SK-N-MC (cell line): ENCODE measurements at places on chromosomes 7 and 10.

GRCh38 chr7:151248346-151249033, at the start of gene SMARCD3:
TSS of gene SMARCD3 (minus strand) at chr7:151248694. CDS start at chr7:151248562, 132 bp downstream.
- DNase-seq: no peak

- no peak for DNase-seq
These were observed 33.4 kb downstream of the OGDH start for GRCh38 chr7:44639671-44640321.

DNA sequence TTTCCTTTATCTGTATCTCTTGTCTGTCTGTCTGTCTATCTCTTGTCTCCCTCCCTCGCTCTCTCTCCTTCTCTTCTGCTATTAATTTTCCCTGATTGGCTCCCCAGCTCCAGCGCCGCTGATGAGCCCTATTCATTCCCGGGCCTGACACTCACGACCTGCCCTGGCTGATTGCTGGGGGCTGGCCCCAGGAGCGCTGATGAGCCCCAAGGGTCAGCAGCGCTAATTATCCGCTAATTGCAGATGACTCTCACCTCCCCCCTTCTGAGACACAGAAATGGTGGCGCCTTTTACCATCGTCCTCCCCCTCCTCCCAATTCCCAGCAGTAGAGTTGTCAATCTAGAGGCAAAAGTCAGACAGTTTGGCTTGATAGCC, 1.3 kb upstream of the GBX1 start:
- DNase-seq: no peak

- no peak for DNase-seq
These were observed 128.7 kb upstream of the JCAD start for GRCh38 chr10:30188101-30188500.

GRCh38 chr7:105637755-105638154, 56.5 kb upstream of the EFCAB10 start:
- DNase-seq: no peak

DNA sequence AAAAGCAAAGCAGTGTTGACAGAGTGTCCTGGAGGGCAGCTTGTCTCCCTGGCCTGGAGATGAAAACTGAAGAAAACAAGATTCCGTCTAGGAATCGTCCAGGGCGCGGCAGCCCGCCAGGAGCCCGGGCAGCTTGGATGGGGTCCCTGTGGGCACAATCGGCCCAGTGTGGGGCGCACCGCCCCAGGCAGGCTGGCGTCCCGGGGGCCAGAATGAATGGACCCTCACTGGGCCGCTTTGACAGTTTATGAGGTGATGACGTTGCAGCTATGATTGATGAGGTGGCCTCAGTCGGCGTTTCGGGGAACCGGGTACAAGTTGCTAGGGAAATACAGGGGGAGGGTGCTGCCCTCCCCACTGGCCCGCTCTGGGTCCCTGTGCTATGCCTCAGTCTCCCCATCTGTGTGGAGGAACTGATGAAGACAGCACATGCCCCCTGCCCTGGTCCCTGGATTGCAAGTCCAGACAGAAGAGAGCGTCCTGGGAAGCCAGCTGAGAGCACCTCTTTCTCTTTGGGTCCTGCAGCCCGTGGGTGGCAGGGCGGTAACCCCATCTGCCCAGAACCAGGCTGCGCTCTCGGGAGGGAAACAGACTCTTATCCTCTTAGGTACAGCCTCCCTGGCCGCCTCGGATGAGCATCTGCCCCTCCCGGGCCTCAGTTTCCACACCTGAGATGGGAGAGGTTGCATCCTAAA, 131.3 kb downstream of the LHPP start:
- DNase-seq: no peak

DNA sequence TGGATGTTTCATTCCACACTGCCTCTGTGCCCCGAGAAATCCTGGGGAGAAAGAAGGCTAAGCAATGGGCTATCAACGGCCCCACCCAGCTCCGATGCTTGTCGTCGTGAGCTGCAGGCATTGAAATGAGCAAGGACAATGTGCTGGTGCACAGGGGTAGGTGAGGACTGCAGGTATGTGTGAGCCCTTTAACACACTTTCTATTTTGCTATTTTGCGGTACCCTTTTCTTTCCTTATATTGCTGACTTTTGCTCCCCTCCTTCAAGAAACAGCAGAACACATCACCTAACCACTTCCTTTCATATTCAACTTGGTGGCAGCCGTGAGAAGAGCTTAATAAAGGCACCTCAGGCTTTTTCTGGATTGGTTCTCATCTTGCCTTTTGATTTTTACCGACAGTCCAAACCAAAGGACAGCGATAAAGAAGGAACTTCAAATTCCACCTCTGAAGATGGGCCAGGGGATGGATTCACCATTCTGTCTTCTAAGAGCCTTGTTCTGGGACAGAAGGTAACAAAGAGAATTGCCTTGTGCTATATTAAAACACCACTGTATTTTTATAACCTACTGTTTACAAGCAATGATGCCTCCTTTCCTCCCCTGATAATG, 39.2 kb downstream of the AIFM2 start:
- DNase-seq: no peak

DNA sequence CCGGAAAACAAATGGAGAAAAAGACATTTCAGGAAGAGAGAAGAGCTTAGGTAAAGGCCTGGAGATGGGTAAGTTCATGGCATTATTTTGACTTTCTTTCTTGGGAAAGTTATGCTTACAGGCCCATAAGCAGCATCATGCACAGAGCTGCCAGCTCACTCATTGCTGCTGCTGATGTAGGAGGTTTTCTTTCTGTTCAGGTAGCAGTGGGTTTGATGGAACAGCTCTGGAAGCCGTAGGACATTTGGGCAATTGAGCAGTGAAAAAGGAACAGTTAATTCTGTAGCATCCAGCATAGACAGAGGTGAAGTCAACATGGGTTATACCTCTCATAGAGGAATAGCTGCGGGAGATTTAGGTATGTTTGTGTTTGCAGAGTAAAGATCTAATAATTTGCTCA, 3.3 kb downstream of the CHN2 start:
- no peak for DNase-seq

- DNase-seq: no peak
These were observed 91.0 kb downstream of the CUBN start for GRCh38 chr10:17038627-17039026.

GRCh38 chr10:6649903-6650302, 69.8 kb upstream of the PRKCQ start:
- DNase-seq: no peak

DNA sequence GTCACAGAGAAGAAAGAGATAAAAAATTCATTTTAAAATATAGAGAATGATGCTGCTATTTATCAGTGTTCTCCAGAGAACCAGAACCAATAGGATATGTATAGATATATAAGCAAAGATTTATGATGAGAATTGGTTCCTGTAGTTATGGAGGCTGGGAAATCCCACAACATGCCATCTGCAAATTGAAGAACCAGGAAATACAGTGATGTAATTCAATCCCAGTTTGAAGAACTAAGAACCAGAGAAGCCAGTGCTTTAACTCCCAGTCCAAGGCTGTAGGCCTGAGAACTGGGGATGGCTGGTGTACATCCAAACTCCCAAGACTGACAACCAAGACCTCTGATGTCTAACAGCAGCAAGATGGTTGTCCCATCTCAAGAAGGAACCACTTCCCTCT, 192.9 kb upstream of the PLXDC2 start:
- no peak for DNase-seq

DNA sequence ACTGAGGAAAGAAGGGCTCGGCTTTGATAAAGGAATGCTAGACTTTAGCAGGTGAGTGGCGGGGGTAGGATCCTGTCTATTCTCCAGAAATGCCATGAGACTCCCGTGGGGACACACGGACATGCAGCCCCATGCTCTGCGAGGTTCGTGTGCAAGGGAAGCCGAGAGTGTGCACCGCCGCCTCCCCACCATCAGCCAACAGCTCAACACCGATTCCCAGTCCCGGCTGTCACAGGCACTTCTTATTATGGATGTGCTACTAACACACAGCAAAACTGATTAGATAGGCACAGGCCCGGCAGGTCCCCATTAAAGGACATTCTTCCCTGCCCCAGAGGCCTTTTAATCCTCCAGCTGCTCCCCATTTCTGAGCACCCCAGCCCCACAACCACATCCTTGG, 154.4 kb downstream of the PRKAG2 start:
- DNase-seq: no peak
